Kidney tubule cell (primary cell): ENCODE measurements at places on chromosomes 3 and 15.
A peak's percentile ranks its signal among the peaks of the same experiment; 100 is the strongest.

- DNase-seq: no peak
Measured at GRCh38 chr15:58069008-58069407, 3.5 kb upstream of the ALDH1A2 start.

- DNase-seq: peak; percentile 58
Measured at GRCh38 chr15:51750792-51751696, at the start of gene TMOD2. Gene TMOD2, plus strand, starts transcription at chr15:51751597. Its CDS starts 14,845 bp downstream, at chr15:51766442.

- DNase-seq: no peak
Measured at GRCh38 chr3:25472153-25472552, 44.1 kb downstream of the RARB start.

GRCh38 chr15:60373327-60373726, 24.5 kb downstream of the ANXA2 start:
- DNase-seq: no peak

- DNase-seq: peak; percentile 97
Measured at GRCh38 chr15:40047415-40048210, 8.6 kb upstream of the SRP14 start.
